Tibial artery (tissue), 4 donors: ENCODE measurements at places on chromosomes 6 and 20.
A peak's percentile ranks its signal among the peaks of the same experiment; 100 is the strongest.

GRCh38 chr6:151993364-151993763 is 185.9 kb downstream of the ESR1 start:
- peak; percentile 29 for DNase-seq

DNA sequence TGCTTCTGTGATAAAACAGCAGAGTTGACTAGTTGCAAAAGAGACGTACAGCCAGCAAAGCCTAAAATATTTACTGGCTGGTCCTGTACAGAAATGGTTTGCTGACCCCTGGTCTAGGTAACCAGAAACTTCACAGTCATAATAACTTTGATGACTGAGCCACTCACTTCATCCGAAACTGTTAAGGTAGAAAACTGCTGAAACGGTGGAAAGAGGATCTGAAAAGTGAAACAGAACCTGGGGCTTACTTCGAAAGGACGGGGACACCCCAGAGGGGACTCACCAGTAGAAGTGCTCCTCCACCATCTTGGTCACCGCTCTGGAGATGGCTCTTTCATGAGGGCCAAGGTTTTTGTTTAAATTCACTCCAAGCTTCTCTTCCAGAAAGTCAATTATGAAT is 16.4 kb downstream of the FAXC start:
- DNase-seq, result no peak

DNA sequence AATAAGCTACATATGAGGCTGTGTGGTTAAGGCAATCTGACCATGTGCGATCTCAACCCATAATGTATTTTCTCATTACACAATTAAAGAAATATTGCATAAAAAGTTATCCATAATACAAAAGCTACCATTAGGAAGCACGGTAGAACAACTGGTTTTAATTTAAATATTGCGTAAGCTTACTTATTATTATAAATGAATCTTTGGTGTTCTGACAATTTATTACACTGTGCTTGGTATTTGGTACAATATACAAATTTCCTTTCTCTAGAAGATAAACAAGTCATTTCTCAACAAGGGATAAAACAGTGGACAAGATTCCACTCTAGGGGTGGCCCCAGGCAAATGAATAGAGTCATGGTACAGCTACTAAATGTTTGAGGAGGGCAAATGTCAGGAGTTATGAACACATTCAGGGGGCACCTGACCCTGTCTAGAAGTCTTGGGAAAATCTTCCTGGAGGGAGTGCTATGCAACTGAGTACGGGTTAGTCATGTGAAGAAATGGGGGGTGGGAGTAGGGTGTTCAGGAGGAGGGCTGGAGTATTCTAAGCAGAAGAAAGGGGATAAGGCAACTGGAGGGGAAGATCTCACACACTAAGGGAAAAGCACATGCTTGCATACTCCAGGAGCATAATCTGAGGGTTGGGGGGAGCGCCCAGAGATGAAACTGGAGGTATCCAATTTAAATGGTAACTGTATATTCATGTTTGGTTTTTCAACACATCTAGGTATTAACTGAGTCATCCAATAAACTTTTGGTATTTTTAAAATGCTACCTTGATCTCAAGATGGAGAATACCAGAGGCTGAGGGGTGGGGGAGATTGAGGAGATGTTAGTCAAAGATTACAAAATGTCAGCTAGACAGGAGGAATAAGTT is 296.9 kb upstream of the SGK1 start:
- no peak for DNase-seq

GRCh38 chr20:53208110-53208832 is 236.1 kb downstream of the TSHZ2 start:
- DNase-seq, result no peak
